ENCODE measurements at places on chromosomes 4 and X.

GRCh38 chrX:1009771-1010170, 202.7 kb downstream of the CRLF2 start:
- DNase-seq: no peak

- no peak for DNase-seq
Observed at GRCh38 chr4:177455561-177455970, 13.3 kb upstream of the AGA start.

DNA sequence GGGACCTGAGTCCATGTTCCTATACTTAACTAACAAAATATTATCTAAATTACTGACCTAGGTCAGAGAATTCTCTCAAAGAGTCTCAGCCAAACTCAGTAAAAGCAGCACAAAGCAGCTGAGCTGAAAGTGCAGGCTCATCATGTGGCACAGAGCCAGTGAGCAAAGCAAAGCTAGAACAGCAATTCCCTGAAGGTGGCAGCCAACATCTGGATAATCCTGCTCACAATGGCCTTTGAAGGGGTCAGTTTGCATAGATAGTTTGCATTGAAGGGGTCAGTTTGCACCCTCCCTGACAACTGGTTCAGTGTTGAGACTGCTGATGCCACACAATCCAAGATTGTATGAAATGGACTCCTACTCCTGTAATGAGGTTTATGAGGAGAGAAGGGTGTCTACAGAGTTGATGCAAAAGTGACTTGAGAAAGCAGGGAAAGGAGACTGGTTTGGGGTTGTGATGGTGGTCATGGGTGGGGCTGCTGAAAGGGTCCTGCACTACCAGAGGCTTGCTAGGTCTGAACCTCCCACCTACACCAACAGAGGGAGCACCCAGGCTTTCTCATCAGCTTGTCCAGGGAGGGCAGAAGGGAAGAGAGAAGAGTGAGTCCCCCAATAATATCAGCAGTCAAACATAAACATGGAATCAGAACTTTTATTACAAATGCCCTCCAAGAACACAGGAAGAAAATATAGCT, 39.7 kb downstream of the TRIM61 start:
- no peak for DNase-seq

DNA sequence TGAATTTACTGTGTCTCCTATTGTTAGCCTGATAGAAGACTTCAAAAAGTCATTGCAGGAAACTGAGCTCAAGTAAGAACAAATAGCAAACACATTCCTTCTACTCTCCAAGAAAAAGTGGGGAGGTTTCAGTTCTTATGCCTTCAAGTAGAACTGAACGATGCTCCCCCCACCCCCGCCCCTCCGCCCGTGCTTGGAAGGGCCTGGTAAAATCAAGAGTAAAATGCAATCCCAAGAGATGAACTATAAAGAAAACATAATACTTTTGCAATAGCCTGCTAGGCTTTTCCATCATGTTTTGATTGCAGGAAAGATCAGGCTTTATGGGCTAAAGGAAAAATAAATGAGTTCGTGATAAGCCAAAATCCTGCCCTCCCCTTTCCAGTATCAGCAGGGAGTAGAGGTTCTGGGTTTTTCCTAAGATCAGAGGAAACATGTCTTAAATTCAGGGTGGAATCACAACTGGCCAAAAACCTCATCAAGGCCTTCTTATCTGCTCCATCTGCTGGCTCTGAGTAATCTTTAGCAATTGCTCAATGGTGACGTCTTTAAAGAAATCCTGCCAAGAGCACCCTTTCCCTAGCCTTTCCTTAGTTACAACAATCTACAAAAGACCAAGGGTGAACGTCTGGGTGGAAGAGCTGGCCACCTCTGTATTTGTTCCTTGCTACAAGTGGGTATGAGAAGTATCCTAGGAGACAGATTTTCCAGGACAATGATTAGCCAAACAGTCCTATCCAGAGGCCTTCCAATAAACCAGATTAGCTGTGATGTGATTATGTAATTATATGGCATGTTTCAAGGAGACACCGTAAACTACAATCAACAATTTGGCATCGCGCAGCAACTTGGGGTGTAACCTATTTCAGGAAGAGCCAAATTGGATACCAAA, 66.3 kb upstream of the FAM9C start:
- DNase-seq: no peak

GRCh38 chr4:188714907-188715306, 575.7 kb downstream of the TRIML1 start:
- no peak for DNase-seq

- DNase-seq: no peak
Observed at GRCh38 chrX:49880668-49881067, 1.4 kb downstream of the USP27X start.

GRCh38 chrX:66054978-66055377, 15.1 kb upstream of the VSIG4 start:
- no peak for DNase-seq

DNA sequence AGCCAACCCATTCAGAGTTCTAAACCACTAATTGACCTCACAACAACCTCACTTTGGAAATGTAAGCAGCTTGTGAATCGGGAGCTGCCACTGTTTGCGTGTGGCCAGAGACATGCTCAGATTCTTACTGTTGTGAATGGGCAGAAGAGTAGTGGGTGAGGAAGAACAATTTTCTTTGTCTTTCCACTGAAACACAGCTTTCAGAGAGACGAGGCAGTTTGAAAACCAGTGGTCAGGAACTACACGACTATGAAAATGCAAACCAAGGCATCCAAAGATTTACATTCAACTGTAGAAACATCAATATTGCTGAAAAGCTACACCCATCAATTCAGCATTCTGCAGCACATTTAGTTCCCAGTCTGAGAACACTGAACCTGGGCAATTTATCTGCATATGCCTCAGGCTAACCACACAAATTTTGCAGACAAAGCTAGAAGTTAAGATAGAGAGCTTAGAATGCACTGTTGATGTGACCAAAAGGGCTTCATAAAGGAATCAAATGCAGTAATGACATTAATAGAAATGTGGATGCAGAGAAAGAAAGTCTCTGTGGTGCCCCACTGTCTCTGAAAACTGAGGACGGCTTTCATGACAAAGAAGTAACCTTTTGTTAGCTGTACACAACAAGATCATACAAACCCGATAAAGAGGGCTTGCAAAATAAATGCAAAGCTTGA, 134.3 kb downstream of the APBB2 start:
- no peak for DNase-seq

DNA sequence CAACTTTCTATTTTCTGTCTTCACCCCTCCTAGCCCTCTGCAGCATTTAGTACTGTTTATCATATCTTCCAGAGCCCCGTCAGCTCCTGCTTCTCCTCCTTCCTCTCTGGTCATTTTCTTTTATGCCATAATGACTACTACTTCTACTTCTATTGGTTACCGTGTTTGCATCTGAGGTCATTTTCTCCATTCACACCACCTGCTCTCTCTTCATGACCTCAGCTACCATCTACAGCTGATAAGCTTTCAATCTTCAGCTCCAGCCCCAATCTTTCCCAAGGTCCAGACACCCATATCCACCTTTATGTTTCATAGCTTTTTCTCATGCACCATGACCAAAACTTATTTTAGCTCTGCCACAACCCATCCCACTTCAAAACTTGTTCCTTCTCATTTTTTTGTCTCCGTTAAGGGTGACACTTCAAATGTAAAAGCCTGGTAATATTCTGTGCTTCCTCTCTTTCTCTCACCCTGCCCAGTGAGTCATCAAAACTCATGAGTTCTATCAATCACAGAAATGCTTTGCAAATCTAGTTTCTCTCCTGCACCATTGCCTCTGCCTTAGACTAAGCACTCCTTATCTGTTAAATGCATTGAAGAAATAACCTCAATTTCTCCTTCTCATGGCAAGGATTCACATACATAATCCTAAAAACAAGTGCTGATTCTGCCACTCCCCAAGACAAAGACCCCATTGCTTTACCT, 71.3 kb upstream of the IQCM start:
- DNase-seq: no peak

DNA sequence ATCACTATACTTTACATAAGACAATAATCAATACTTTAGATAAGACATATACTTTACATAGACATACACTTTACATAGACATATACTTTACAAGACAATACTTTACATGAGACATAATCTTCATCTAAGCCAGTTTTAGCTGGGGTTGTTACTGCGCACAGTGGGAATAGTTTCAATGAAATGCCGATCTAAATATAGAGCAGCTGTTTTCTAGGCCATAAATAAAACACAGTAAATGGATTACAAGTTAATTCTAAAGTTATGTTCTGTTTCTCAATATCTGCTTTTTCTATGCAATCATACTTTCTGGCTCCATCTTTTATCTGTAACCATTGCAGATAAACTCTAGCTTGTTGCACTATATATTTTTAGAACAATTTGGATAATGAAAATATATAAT, 1470.6 kb upstream of the PABPC4L start:
- no peak for DNase-seq

GRCh38 chr4:99043346-99043745, 45.2 kb downstream of the ADH5 start:
- no peak for DNase-seq

- DNase-seq: no peak
Observed at GRCh38 chr4:116926631-116927295, 158.6 kb downstream of the TRAM1L1 start.

- DNase-seq: no peak
Observed at GRCh38 chr4:42618023-42618422, 38.9 kb downstream of the ATP8A1 start.

GRCh38 chr4:102420563-102421398, 75.5 kb upstream of the SLC39A8 start:
- DNase-seq: no peak

DNA sequence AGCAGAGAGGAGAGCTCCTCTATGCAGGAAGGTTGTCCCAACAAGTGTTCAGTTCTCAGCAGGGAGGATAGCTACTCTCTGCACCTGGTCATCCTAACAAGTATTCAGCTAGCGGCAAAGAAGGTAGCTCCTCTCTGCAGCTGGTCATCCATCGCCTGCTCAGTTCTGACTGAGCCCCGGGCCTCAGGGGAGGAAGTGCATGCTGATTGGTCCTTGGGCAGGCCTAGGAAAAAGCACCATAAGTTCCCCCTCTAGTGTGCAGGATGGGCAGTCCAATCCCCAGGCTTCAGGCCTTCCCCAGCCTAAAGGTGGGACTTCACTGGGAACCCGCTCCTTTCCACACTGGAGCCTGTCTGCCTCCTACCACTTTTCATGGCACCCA, 4.4 kb upstream of the FBXW7 start:
- no peak for DNase-seq

- no peak for DNase-seq
Observed at GRCh38 chr4:55311792-55312488, 34.1 kb upstream of the SRD5A3 start.

- no peak for DNase-seq
Observed at GRCh38 chr4:26613237-26613636, 29.4 kb downstream of the TBC1D19 start.

DNA sequence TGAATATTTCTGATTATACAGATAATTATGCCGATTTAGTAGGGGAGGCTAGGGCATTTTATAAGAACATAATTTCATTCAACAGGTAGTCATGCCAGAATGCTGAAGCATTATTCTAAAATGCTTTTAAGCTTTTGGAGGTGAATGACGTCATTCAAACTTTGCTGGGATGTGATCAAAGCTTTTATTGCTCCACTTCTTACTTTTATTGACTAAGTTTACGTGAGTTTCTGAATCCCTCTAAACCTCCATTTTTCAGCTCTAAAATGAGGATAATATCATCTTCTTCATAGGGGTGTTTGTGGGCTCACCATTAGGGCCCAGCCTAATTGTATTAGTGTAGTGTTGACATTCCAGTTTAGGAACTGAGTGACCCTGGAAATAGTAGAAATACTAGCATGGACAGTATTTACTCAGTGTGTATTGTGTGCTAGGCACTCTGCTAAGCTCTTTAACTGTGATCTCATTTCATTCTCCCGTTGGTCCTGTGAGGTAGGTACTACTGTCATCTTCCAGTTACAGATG, 3.0 kb downstream of the WWC2 start:
- DNase-seq: no peak

DNA sequence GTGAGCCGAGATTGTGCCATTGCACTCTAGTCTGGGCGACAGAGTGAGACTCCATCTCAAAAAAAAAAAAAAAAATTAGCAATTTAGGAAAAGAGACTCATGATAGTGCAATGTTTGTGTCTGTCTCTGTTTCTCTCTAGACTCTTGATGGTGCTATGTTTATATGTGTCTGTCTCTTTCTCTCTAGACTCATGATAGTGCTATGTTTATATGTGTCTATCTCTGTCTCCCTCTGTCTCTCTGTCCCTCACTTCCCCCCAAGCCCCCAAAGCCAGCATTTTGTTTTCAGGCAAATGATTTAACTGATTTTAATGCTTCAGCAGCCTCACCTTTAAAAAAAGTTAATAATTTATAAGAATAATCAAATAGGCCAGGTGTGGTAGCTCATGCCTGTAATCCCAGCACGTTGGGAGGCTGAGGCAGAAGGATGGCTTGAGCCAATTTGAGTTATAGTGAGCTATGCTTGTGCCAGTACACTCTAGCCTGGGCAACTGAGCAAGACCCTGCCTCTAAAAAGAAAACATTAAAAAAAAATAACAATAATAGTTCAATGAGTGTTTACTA, 6.9 kb downstream of the MOB1B start:
- no peak for DNase-seq

GRCh38 chrX:95760356-95760755, 924.3 kb upstream of the DIAPH2 start:
- DNase-seq: no peak

DNA sequence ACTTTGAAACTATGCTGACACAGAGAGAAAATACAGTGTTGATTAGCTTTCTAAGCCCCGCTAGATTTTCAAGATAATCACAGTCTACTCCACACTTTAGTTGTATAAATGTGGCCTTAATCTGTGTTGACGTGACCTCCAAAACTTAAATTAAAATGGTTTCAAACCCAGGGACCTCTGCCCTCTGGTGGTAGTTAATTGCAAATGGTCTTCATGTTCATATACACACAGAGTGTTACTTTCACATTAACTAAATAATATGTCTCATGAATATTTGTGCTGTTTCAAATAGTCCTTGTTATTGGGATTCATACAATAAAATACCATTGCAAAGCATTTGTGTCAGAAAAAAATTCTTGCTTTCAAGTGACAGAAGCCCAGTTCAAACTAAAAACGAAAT, 64.3 kb downstream of the TASL start:
- no peak for DNase-seq

DNA sequence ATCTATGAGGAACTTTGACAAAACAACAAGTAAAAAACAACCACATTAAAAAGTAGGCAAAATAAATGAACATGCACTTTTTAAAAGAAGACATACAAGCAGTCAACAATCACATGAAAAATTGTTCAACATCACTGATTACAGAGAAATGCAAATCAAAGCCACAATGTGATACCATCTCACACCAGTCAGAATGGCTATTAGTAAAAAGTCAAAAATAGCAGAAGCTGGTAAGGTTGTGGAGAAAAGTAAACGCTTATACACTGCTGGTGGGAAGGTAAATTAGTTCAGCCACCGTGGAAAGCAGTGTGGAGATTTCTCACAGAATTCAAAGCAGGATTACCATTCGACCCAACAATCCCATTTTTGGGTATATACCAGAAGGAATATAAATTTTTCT, 17.0 kb upstream of the LNX1 start:
- DNase-seq: no peak

- DNase-seq: no peak
Observed at GRCh38 chr4:84722720-84723119, 139.8 kb downstream of the CDS1 start.
